Mammary epithelial cell (primary cell): ENCODE measurements at places on chromosomes 11 and 22. TPM values are rescaled to one million over a fixed set of nuclear protein-coding genes. Genes with fewer than 3 reads are reported as not detected.

Gene ACR
- polyA plus RNA-seq: not detected

Gene TEX54
- polyA plus RNA-seq: not detected

Gene PATE4
- not detected for polyA plus RNA-seq

- DNase-seq: no peak
Observed at GRCh38 chr11:115535781-115536180, 31.6 kb upstream of the CADM1 start.

- DNase-seq: peak; percentile 45
Observed at GRCh38 chr11:3867209-3868091, 12.0 kb downstream of the STIM1 start.

GRCh38 chr22:35534091-35534490 is 6.5 kb upstream of the RASD2 start:
- no peak for DNase-seq

Gene OR10D3
- not detected for polyA plus RNA-seq

GRCh38 chr11:78635814-78636506 is 61.3 kb upstream of the NARS2 start:
- DNase-seq: no peak

Gene SHISAL1
- 2.9 TPM for polyA plus RNA-seq

DNA sequence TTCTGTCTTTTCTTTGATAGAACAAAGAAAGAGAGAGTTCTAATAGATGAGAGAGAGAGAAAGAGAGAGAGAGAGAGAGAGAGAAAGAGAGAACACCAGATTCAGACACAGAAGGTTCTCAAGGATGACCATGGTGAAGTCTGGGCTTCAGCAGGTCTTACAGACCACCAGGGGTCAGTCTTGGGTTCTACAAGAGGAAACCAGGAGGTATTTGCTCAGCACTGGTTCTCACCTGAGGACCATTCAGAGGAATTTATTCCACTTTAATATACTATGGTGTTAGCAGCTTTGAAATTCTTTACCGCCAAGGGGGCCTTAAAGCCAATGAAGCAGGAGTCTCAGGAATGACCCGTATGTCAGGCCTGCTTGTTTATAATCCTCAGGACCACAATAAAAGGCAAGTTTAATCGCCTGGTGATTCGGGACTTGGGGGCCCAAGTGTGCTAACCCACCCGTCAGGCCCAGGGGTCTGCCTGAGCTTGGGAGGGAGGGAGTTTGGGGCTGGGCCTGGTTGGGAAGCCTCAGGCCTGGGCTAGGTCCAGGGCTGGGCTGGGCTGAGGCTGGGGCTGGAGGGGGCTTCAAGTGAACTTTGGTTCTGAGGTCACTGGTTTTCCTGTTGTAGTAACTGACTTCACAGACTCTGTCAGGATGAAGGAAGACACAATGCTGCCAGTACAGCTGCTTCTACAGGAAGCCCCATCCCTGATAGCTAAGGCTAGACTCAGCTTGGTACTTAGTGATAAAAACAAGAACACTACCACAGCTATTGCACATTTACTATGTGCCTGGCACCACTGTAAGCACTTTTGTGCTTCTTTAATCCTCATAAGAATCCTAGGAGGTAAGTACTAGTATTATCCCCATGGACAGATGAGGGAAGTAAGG is 179.2 kb upstream of the ZBED5 start:
- peak; percentile 50 for DNase-seq

Gene NRGN
- 7.4 TPM for polyA plus RNA-seq

Gene KIF18A
- polyA plus RNA-seq: 6.8 TPM

GRCh38 chr11:29985248-29985647 is 31.6 kb downstream of the KCNA4 start:
- DNase-seq: no peak

Gene SOX10
- polyA plus RNA-seq: not detected

Gene SCUBE1
- not detected for polyA plus RNA-seq

Gene TRIM22
- polyA plus RNA-seq: 35.9 TPM

DNA sequence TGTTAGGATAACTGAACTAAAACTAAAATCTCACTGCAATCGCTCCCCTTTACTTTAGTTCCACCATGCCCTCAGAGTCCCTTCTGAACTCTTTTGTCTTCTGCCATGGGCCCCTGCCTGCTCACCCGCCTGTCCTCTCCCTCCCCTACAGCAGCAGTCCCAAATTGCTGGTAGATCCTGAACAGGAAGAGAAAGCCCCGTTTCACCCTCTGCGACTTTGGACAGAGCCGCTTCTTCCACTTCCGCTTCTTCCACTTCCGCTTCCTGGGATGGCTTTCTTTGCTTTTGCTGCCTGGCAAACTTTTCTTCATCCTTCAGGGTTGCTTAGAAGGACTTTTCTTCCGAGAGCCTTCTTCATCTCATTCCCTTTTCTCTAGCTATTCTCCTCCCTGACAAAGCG is 35.7 kb upstream of the TLCD5 start:
- no peak for DNase-seq

GRCh38 chr22:46587061-46587460 is 33.1 kb upstream of the GRAMD4 start:
- DNase-seq: no peak

GRCh38 chr11:57424792-57425564 is 1.9 kb downstream of the SLC43A3 start:
- DNase-seq: peak; percentile 81

Gene MTFP1
- polyA plus RNA-seq: 14.3 TPM

Gene PANX3
- polyA plus RNA-seq: not detected

Gene LRFN4
- 11.3 TPM for polyA plus RNA-seq

GRCh38 chr11:131278472-131278871 is 91.9 kb upstream of the NTM start:
- no peak for DNase-seq

GRCh38 chr11:12066056-12066798 is 44.2 kb upstream of the MICAL2 start:
- DNase-seq: peak; percentile 97
